ENCODE measurements at places on chromosomes 6 and 20.
A peak's percentile ranks its signal among the peaks of the same experiment; 100 is the strongest.

- no peak for DNase-seq
Observed at GRCh38 chr6:77987035-77987384, 334.2 kb downstream of the MEI4 start.

- DNase-seq: no peak
Observed at GRCh38 chr20:38229376-38230252, 30.9 kb downstream of the KIAA1755 start.

DNA sequence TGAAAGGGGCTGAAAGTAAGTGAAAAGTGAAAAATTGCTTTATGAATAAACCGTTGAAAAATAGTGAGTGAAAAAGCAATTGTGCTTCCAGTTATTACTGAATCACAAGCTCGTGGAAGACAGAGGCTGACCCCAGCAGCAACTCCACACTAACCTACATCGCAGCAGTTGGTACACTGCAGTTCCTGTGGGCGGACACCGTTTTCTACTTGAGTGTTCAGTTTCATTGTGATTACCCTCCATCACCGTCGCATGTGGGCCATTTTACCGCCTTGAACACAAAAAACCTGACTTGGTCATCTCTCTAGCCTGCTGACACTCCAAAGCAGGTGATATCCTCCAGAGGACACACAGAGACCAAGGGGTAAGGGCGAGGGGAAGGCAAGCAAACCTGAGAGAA lies 28.4 kb downstream of the PRDM1 start:
- no peak for DNase-seq

- no peak for DNase-seq
Observed at GRCh38 chr6:163231356-163232014, 183.0 kb upstream of the QKI start.

DNA sequence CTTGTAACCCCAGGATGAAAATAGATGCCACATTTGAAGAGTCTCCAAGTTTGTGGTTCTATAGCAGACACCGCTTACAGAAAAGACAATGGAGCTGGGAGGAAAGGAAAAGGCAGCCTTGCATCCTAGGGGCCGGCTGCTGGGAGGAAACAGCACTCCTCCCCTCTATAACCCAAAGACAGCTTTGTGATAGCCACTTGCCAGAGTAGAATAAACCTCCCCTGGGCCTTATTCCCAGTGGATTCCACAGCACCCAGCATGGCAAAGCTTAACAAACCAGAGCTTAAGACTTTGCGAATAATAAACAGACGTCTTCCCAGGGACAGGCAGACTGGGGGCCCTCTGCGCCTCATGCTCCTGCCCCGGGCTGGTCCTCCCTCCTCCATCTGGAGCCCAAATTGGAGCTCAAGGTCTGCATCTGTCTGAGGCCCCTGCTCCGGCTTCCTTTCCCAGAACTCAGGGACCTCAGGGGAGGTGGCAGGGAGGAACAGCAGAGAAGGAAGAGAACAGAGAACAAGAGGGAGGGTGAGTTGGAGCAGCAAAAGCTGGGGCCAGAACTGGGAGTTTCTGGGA lies 8.8 kb upstream of the TAF8 start:
- DNase-seq: no peak

DNA sequence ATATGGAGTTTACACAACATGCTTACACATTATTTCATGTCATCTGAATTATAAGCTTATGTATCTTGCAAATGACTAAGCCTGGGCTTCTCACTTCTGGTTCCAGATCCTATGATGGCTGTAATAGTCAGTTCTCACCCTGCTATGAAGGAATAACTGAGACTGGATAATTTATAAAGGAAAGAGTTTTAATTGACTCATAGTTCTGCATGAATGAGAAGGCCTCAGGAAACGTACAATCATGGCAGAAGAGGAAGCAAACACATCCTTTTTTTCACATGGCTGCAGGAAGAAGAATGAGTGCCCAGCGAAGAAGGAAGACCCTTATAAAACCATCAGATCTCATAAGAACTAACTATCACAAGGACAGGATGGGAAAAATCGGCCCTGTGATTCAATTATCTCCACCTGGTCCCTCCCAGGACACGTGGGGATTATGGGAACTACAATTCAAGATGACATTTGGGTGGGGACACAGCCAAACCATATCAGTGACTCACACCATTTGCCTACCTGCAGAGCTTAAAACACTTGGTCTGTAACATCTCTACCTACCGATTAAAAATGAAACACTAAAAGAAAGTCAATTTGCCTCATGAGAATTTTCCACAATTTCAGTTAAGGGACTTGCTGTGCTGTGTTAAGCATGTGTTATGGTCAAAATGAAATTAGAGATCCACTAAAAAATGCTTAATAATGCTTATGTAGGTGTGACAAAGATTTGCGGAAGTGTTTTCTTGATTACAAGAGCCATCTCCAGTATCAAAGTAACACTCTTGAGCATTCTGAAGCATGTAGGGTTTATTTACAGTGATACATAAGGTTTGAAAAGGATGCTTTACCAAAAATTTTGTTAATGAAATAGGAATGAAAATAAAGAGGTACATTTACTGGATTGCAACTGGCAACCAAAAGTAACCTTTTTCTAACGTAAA lies 2.2 kb upstream of the RWDD1 start:
- DNase-seq: no peak

DNA sequence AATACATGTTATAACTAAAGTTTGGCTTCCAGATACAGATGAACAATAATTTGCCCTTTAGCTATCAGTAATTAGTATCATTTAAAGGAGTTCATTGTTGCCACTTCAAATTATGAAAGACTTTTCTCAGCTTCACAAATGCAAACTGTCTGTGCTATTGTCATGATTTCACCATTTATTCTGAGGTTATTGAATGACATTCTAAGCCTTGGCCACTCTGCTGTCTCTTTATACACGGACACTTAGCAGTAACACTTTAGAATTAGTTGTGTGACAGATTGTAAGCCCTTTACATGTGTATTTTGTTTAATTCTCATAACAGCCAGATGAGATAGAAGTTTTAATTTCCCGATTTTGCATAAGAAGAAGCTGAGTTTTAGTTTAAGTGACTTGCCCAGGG lies 176.6 kb downstream of the SLC35F1 start:
- DNase-seq: no peak

- DNase-seq: peak; percentile 78
Observed at GRCh38 chr20:34922654-34923381, 32.8 kb downstream of the GSS start.

- no peak for DNase-seq
Observed at GRCh38 chr20:21047981-21048380, 58.2 kb downstream of the LINC00237 start.

GRCh38 chr6:7591770-7592169 lies 1.8 kb downstream of the SNRNP48 start:
- DNase-seq: no peak

Data from fibroblast of skin of abdomen (primary cell).